ENCODE measurements at places on chromosomes 5 and 9.

DNA sequence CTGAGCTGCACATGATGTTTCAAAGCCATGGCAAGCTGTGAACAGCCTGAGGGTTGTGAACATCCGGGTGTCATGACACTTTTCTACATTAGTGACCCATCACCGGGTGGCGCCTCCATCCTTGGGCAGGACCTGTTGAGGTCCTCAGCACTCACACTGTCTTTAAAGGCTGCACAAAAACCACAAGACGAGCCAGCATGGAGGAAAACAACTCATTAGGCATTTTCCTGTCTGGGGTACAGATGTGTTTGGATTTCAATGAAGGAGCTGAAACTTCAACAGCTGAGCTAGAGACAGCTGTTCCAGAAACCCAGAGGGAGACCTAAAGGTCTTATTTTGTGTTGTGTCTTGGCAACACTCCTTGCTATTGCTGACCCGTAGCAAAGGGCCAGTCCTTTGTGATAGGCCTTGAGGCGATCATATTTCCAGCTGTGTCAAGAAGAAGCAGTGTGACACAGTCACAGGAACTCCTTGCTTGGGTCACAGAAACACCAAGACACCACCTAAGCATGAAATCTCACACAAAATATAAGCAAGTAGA, 151.8 kb upstream of the VLDLR start:
- DNase-seq = no peak

- no peak for DNase-seq
These were observed 112.6 kb downstream of the CAVIN4 start for GRCh38 chr9:100690438-100690837.

GRCh38 chr5:34791761-34792244, 47.2 kb upstream of the TTC23L start:
- no peak for DNase-seq

GRCh38 chr9:136366826-136367225, 3.3 kb upstream of the DNLZ start:
- DNase-seq = no peak

GRCh38 chr5:180343831-180344695, 9.1 kb downstream of the GFPT2 start:
- DNase-seq = no peak

All from H54 (cell line).